ENCODE measurements at places on chromosomes 2 and 18.

DNA sequence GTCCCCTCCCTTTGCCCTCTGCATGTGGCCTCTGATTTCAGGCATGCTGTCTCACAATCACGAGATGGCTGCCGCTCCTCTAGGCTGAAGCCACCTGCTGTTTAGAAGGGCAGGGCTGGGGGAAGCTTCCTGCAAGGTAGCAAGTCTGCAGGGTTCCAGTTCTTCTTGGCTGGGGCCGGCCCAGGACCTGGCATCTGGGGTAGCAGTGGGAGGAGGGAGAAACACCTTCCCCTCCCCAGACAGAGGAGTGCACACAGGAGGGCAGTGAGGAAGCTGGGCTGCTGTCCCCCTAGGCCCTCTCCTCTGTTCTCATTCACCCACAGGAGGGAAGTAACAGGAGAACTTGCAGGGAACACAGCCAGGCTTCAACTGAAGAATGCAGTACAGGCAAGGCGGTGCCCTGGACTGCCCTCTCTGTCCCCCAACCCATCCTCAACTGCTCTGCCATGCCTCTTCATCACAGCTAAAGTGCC, 345.9 kb upstream of the HS6ST1 start:
- DNase-seq, result no peak

DNA sequence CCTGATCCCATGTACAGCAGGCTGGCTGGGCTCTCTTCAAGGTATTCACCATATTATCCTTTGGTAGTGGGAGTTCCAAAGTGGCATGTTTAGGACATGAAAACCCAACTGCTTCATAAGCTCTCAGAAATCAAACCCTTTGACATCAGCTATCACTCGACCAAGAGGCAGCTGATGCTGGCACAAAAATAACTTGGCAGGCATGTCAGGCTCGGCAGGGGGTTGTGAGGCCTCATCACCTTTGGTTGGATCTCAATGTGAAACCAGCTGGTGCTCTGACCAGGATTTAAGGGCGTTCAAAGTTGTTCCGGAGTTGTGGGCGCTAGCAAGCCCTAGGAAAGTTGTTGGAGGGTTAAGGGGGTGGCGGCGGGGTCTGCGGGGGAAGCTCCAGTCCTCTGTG, 171.9 kb downstream of the FHOD3 start:
- peak; percentile 45 for DNase-seq

GRCh38 chr18:33928231-33928630, 296.5 kb downstream of the NOL4 start:
- no peak for DNase-seq

- DNase-seq, result no peak
These were observed 175.0 kb downstream of the PRKCE start for GRCh38 chr2:45826460-45826859.

DNA sequence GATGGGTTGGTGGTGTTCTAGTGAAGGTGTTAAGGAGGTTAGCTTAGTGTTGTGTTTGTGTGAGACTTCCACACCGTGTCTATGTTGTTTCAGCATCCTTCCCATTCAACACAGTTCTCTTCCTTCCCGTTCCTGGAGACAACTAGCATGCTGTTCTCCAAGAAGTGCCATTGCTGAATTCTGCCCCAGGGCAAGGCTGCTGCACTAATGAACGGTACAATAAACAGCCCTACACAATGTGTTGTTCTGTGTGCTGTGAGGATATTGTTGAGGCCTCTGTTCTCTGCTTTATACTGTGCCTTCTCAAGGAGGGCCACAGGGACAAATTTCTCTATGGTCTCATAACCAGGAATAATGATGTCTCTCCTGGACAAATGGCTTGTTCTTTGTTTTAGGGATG, 39.8 kb upstream of the ZEB2 start:
- no peak for DNase-seq

DNA sequence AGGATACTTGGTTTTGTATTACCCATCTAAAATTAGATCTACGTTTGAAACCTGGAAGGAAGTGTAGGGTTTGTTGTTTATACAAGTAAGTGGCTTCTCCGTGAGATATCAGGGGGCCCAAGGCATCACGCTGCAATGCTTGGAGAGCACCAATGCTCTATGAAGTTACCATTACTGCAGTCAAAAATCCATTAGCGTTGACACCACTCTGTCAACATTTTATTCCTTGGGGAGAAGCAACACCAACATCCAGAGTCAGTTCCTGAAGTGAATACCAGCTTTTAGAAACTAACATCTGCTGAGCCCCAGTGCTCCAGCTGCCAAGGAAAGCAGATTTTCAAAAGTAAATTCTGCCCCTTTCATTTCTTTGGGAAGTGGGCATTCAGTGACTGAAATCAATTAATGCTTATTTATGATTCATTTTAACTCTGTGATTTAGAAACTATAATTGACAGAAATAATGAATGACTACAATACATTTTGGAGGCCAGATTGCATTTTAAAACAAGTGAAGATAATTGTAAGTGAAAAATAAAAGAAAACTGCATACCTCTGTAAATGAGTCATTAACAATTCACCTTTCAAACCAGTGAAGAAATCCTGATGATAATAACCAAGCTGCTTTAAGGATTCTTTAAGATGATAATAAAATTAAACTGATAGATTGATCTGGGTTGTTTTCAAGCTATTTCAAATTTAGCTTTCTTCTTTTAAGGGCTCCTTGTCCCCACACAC, 30.5 kb downstream of the LRP1B start:
- DNase-seq, result no peak
